ENCODE measurements at places on chromosomes 7 and 10.

GRCh38 chr7:132376361-132377013, 199.8 kb downstream of the PLXNA4 start:
- DNase-seq: no peak

GRCh38 chr7:132307465-132307864, 268.8 kb downstream of the PLXNA4 start:
- no peak for DNase-seq

GRCh38 chr7:129824291-129825208, 128.2 kb downstream of the UBE2H start:
- no peak for DNase-seq

DNA sequence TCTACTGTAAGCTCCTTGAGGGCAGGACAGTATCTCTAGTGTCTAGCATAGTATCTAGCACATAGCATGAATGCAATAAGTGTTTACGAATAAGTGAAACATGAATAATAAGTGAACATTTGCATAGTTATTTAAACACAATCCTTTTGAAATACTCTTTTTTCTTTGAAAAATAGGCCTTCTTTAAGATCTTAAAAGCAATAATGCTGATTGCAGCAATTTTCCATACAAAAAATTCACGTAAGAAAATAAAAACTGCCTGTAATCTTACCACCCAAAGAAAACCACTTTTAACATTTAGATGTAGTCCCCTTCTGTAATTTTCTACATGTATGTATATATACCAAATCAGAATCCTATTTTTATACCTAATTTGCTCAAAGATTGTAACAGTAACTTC, 162.5 kb upstream of the HPS1 start:
- DNase-seq: no peak

GRCh38 chr7:22931011-22931410, 82.9 kb downstream of the HYCC1 start:
- no peak for DNase-seq

DNA sequence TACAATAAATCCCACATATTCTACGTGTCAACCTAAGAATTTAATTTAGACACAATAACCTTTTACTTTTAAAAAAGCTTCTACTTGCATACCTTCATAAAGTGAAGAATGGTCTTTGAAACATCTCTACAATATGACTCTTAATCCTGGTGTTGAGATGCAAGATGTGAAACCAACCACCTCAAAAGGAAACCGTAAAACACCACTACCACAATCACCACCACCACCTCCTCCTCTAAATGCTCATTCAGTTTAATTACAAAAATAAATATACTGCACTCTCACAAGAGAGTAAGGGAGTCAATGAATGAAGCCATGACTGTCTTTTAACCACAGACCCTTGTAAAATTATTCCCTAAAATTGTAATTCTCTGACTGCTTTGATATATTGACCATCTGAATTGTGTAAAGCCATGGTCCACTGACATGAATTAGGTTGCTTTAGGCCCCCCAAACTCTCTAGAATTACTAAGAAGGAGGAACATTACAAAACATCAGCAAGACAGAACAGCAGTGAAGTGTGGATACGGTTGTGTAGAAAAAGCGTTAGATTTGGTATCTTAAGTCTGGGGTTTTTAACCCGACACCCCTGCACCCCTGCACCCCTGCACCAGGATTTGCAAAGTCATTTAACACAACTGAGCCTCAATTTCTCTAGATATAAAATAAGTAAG, 171.4 kb downstream of the SFMBT2 start:
- no peak for DNase-seq

DNA sequence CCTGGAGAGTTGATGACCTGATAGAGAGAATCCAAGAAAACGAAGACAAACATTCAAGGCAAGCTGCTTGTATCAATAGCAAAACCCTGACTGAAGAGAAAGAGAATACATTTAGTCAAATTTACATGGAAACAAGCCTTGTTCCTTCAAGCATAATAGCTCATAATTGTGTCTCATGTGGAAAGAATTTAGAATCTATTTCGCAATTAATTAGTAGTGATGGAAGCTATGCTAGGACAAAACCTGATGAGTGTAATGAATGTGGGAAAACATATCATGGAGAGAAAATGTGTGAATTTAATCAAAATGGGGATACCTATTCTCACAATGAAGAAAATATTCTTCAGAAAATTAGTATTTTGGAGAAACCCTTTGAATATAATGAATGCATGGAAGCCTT, 18.0 kb downstream of the RBAK start:
- DNase-seq: no peak

- DNase-seq: no peak
Observed at GRCh38 chr10:107899075-107899474, 734.6 kb upstream of the SORCS1 start.

DNA sequence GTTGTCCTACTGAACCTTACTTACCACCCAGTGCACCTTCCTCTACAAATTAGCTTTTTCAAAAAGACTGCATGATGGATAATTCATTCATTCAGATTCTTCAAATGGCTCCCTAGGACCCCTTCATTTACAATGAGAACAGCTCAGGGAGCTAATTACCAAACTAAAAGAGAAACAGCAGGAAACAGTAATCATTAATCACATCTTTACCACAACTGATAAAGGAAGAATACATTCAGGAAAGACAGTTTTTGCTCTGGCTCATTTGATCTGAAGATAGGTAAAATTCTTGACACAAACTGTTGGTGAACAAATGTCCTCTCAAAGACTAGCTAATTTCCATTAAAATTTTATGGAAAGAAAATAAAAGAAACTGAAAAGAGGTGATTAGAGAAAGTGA, 1652.7 kb upstream of the LRRTM3 start:
- DNase-seq: no peak

- peak; percentile 16 for DNase-seq
Observed at GRCh38 chr7:28575241-28575643, 162.9 kb downstream of the CREB5 start.

DNA sequence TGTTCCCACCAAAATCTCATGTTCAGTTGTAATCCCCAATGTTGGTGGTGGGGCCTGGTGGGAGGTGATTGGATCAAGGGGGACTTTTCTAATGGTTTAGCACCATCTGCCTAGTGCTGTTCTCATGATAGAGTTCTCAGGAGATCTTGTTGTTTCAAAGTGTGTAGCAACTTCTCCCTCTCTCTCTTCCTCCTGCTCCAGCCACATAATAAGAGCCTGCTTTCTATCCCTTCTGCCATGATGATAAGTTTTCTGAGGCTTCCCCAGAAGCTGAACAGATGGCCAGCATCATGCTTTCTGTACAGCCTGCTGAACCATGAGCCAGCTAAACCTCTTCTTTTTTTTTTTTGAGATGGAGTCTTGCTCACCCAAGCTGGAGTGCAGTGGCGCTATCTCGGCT, 910.6 kb downstream of the KCNMA1 start:
- peak; percentile 6 for DNase-seq

GRCh38 chr10:1210667-1211066, 154.5 kb downstream of the WDR37 start:
- no peak for DNase-seq

DNA sequence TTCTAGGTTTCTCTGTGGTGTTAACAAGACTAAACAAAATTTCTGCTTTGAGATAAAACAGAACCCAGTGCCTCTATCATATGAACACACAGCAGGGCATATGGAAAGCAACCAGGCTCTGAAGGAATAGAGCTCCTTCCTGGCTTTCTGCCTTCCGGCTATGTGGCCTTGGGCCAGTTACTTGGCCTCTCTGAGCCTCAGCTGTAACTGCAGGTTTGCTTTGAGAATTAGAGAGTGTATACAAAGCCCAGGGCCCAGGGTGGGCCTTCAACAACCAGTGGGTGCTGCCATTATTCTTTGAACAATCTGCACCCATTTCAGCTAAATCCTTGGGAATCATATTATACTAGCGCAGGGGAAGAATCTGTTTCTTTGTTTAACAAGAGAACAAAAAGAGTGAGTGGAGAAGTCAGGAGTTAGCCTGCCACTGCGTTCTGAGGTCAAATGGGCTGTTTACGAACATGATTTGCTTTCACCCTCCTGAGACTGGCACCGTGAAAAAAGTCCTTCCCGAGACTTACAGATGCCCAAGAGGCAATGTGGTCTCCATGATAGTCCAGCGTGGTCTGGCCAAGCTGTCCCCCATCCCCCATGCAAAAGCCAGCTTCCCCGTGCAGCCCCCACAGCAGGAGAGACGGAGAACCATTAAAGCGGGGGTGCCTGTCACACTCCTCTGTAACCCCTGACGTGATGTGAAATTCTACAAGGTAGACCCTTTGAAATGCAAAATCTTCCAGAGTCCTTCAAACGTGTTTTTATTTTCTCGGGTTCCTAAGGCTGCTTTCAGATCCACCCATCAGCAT, 4.9 kb downstream of the FAM53B start:
- peak; percentile 39 for DNase-seq

GRCh38 chr10:6564367-6564766, 15.7 kb downstream of the PRKCQ start:
- DNase-seq: no peak

DNA sequence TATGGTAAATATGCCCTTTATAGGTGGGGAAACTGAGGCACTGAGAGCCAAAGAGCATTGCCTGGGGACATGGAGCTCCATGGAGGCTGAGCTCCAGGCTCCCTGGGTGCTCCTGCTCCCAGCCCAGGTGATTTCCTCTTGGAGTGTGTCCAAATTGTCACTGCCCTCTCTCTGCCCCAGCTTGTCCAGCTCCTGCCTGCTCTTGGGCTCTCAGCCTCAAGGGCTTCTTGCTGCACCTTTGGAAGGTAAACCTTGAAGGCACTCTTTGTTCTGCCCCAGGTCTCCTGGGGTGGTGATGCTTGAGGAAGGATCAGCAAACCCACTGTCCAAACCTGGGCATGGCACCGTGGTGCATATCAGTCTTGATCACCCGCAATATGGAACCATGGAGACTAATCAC, 166.1 kb downstream of the RPS24 start:
- no peak for DNase-seq

- DNase-seq: peak; percentile 24
Observed at GRCh38 chr10:27504808-27505460, 830 bp downstream of the RAB18 start.

- DNase-seq: peak; percentile 19
Observed at GRCh38 chr7:25256333-25256819, 28.1 kb upstream of the NPVF start.

GRCh38 chr10:125684581-125684980, 1.6 kb upstream of the TEX36 start:
- no peak for DNase-seq

DNA sequence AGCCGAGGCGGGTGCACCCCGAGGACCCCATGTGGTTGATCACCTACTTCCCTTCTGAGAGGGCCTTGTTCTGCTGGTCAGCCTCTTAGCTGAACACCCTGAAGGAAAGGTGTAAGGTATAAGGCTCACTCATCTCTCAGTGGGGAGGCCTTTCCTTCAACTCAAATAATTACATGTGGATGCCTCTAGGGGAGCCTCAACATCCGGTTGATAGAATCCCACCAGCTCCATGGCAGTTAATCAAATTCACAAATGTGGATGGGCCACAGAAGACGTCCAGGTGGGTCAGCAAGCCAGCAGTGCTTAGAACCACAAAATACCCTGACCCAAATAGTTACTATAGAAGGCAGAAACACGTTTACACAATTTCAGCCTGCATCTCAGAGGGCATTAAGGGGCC, 37.7 kb upstream of the ZNF32 start:
- DNase-seq: no peak

- DNase-seq: no peak
Observed at GRCh38 chr10:62166331-62167131, 102.1 kb downstream of the RTKN2 start.

DNA sequence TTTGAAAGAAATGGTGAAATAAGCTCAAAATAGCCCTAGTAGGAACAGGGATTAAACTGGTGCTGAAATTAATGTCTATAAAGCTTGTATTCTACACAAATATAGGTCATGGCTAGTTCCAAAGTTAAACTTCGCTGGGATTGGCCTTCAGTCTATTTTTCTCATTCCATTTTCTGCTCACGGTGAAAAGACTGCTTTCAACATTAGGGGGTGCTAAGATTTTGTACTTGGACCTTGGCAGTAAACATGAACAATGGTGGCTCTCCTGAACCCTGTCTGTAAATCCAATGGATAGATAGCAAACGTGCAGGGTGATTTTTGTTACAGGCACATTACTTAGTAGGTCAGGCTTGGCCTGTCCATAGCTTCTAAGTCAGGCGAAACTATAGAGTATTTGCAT, 36.0 kb upstream of the RSU1 start:
- DNase-seq: peak; percentile 82

GRCh38 chr7:137245890-137246289, 97.6 kb downstream of the PTN start:
- no peak for DNase-seq

DNA sequence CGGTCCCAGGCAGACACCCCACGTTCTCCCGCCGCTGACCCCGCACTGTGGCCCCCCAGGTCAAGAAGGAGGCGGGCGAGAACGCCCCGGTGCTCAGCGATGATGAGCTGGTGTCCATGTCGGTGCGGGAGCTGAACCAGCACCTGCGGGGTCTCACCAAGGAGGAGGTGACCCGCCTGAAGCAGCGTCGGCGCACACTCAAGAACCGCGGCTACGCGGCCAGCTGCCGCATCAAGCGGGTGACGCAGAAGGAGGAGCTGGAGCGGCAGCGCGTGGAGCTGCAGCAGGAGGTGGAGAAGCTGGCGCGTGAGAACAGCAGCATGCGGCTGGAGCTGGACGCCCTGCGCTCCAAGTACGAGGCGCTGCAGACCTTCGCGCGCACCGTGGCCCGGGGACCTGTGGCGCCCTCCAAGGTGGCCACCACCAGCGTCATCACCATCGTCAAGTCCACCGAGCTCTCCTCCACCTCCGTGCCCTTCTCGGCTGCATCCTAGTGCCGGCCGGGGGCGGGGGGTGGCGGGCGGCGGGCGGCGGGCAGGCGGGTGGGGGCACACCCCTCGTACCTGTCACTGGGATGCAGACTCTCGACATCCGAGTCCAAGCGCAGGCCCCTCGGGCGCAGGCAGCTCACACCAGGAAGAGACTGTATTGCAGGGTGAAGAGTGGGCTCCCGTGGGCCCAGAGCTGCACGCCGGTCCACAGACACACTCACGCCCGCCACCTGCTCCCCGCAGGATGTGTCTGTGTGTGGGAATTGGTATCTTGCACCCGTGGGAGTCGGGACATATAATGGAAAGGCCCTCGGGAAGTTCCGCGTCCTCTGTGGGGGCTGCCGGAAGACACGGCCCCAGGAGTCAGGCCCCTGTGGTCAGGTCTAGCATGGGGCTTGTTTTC, 9.6 kb downstream of the MAFK start:
- no peak for DNase-seq

DNA sequence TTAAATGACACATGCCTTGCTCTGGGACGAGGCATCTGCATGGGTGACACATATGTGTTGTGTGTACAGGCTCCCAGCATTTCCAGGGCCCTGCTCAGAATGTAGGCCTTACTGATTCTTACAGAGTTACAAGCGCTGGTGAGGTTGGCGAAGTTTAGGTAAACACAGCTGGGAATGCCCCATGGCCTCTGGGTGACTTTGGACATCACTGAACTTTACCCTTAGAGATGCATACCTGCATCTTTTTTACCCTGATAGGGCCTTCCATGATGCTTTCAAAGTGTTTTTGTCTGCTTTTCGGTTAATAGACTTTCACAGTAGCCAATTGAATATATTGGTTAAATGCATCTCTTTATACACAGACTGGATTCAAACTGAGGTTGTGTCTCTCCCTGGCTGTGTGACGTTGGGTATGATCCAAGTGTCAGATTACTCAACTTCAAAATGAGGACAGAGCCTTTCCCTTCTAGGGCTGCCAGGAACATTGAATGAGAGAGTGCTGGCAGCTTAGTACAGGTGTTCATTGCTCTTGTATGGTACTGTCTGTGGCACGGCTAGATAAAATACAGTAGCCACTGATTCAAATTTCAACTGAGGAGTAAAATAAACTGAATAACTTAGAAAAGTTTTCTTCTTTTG, 29.5 kb downstream of the EGFR start:
- DNase-seq: no peak
